ENCODE measurements at places on chromosomes 11 and 22. TPM values are rescaled to one million over a fixed set of nuclear protein-coding genes. Genes with fewer than 3 reads are reported as not detected.

- no peak for DNase-seq
Measured at GRCh38 chr11:2592559-2593392, 107.0 kb downstream of the KCNQ1OT1 start.

DNA sequence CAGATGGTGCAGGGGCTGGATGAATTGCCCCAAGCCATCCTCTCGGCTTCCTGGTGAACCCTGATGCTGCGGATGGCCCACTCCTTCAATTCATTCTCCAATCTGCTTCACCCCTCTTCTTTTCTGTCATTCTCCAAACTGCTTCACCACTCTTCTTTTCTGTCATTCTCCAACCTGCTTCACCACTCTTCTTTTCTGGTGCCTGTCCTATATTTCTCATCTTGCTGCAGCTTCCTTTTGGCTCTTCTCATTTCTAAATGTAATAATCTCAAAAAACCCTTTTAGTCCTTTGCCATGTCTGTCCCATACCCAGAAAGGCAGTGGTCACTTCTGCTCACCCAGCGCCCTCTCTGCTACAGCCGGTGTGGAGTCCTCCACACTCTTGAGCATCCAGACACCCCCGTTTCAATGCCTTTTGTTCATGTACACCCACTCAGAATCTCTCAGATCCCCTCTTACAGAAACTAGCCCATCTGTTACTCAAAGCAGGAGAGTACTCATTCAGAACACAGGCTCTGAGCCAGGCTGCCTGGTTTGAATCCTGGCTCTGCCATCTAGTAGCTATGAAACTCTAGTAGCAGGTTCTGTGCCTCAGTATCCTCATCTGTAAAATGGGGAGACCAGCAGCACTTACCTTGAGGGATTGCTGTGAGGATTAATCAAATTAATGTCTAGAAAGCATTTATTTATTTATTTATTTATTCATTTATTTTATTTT lies 14.9 kb downstream of the SERPIND1 start:
- no peak for DNase-seq

DNA sequence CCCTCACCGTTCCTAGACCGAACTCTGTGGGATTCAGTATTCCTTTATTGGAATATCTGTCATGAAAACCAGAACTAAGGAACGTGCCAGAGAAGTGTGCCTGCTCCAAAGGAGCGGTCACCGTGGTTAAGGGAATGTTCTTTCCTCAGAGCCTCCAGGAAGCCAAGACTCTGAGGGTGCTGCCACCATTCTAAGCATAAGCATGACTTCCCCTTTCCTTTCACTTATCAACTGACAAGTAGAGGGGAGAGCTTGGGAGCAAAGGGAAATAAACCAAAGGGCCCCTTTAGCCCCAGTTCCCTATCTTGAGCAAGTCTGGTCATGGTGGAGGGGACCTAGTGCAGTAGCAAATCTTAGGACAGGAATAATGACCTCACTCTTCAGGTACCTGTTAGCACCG lies 26.8 kb downstream of the CTR9 start:
- no peak for DNase-seq

DNA sequence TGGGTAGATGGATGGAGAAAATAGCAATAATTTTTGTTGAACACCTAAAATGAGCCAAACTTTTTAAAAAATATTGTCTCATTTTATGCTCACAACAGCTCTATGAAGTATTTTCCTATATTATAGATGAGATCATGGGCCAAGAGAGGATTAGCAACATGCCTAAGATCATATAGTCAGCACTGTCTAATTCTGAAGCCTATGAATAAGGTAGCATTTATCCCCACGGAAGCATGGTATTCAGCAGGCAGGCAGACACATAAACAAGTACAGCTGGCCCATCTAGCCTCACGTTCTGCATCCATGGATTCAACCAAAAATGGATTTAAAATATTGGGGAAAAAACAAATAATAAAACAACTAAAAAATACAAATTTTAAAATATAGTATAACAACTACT lies 21.9 kb upstream of the RAB30 start:
- DNase-seq: no peak

DNA sequence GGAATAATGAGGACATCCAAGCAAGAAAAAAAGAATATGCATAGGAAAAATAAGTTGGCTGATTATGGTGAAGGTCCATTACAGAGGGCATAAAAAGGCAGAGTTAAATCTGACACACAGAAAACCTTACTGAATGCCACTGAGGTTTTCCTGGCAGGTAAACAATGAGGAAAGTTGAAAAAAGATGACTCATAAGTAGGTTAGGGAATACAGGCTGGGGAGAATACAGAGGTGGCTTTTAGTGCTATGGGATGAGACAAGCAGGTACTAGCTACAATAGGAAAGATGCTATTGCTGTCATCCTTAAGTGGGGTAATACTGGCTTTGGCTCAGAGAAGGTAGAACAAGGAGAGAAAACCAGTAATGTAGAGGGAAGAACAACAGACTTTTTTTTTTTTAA lies 44.7 kb downstream of the CSTF3 start:
- no peak for DNase-seq

DNA sequence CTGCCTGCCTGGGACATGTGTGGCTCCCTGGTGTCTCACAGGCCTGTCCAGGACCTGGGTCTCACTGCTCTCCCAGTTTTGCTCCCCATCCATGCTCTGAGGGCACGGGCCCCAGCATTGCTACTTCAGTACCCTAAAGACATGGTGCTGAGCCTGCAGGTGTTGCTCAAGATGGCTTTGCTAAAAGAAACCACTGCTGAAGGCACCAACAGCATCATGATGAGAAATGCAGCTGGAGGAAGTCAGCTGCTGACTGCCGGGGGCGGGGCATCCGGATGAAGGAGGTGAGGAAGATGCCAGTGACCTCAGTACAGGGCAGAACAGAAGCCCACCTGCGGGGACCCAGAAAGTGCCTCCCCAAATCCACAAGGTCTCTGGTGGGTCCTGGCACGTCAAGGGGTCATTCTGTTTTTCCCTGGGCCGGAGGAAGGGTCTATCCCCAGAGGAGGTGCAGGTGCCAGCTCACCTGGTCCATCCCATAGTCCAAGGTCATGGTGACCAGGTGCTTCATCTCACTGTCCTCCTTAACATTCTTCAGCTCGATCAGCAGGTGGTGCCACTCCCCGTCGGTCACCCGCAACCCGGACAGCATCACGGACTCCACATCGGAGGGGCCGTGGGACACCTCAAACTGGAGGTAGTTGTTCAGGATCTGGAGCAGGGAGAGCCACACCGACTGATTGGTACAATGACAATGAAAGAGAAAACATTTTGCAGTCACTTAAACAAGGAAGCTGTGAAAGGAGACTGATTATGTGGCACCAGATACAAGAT lies 63.9 kb downstream of the TRMU start:
- DNase-seq: no peak

- peak; percentile 27 for DNase-seq
Measured at GRCh38 chr11:35662061-35662648, 420 bp upstream of the TRIM44 start.

- DNase-seq: peak; percentile 55
Measured at GRCh38 chr11:78414321-78415051, 3.1 kb downstream of the GAB2 start.

DNA sequence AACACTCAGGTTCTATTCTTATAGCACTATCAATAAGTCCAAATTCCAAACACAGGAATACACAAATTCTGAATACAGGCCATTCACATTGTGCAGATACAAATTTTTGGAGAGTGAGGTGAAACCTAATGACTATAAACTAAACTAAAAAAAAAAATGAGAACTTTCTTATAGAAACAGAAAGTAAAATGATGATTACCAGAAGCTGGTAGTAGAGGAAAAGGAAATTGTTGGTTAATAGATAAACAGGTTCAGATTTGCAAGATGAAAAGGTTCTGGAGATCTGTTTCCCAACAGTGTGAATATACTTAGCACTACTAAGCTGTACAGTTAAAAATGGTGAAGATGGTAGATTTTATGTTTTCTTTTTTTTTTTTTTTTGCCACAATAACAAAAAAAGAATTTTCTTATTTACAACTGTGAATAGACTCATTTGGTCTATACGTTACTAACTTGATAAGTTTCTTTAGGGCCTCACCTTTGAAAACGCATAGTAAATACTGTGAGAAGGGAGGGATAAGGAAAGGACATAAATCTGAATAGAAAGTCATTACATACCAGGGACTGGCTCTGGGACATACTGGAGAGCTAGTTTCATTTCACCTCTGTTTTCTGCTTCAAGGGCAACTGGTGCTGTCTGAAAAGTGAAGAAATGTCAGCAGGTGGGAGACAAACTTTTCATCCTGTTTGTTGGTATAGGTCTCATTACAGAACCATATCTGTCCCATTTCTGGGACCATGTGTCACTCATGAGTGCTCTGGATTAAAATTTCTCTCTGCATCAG lies 14.2 kb upstream of the CCDC89 start:
- DNase-seq: no peak

GRCh38 chr11:76649011-76649410 lies 21.5 kb downstream of the LRRC32 start:
- DNase-seq: no peak

DNA sequence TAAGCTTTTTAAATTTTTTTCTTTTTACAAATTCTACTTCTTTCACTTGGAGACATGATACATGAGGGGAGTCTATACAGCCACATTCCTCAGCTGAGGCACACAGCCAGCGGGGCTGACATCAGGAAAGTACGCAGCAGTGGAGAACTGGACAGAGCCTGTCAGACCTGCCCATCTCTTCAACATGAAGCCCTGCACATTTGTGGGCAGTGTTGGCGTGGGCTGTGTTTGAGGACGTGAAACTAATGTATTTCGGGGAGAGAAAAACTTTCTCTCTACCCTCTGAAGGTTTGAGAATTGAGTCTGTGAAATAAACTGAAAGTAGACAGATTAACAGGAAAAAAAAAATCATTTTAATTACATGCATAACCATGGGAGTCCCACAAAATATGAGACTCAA lies 84.8 kb upstream of the HTATIP2 start:
- no peak for DNase-seq

DNA sequence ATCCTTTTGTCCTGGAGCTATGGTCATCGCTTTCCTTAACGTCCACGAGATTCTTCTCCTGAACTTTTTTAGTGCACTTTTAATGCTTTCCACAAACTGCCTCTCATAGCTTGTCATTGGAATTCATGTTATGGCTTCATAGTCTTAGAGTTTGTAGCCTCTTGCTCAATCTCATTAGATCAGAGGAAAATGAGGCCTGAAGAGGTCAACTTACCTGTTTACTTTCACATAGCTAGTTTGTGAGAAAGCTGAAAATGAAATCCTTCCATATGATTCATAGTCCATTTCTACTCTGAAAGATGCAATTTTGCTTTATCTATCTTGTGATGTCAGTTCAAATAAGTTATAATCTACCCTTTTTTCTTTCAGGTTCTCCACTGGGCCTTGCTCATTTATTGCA lies 1747.2 kb upstream of the RAG2 start:
- DNase-seq: no peak

DNA sequence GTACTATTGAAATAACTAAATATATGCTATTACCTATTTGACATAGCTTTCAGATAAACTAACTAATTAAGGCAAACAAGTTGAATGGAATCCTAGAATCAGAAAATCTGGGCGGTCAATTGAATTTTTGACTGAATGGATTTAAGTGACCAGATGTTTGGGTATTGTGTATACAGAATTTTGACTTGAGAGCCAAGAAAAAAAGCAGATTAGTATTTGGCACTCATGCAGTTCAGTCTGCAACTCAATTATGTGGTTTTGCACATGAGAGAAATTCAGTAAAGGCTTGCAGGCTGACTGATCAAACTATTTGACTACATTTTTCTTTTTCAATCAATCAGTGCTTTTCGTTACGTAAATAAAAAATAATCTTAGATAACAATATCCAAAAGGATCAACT lies 254.8 kb downstream of the GUCY1A2 start:
- DNase-seq: no peak

- no peak for DNase-seq
Measured at GRCh38 chr11:11072067-11072466, 214.2 kb upstream of the ZBED5 start.

- no peak for DNase-seq
Measured at GRCh38 chr11:84097186-84097585, 811.0 kb upstream of the CCDC90B start.

GRCh38 chr22:28009272-28009827 lies 90.3 kb upstream of the PITPNB start:
- peak; percentile 77 for DNase-seq

GRCh38 chr11:105577641-105578040 lies 32.2 kb upstream of the GRIA4 start:
- peak; percentile 6 for DNase-seq

GRCh38 chr11:125883375-125883774 lies 4.1 kb upstream of the HYLS1 start:
- DNase-seq: peak; percentile 13

- no peak for DNase-seq
Measured at GRCh38 chr11:68118706-68119448, 2.3 kb downstream of the CHKA start.

DNA sequence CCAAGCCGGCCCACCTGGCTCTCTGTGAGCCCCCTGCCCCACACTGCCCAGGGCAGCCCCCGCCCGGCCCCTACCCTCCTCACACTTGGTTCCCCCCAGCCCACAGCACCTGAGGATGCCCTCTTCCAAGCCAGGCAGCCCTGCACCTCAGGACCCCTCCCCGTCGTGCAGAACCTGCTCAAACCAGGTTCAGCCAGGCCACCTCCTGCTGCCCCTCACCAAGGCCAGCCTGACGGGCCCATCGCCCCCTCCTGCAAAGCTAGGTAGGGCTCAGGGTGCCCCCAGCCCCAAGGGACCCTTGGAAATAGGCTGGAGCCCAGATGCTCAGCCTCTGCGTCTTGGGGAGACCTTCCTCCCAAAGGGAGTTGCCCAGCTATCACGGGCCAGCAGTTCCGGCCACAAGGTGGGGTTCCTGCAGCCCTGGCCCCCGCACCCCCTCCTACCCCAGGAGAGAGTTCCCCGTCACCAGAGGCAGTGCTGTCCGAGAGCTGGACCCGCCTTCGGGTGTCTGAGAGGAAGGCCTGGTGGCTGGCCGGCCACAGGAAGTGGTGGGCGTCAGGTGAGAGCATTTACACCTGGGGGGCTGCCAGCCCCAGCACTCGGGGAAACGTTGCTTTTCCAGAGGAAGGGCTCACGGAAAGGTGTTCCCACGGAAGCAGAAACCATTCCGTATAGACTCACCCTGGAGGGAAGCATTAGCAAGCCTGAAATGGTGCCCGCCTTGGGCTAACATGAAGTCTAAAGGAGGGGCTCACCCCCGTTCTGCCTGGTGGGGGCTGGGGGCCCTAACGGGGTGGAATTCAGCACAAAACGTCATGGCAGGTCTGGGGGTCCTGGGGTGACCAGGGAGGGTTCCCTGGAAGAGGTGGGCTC lies 3.2 kb upstream of the SYT8 start:
- DNase-seq: no peak

- no peak for DNase-seq
Measured at GRCh38 chr11:70324376-70325115, 54.1 kb downstream of the PPFIA1 start.

GRCh38 chr11:19675397-19675796 lies 37.2 kb upstream of the NAV2 start:
- no peak for DNase-seq

Gene APOA4
- total RNA-seq: not detected

Gene CD3D
- total RNA-seq: not detected

Gene LGALS12
- total RNA-seq: not detected

Gene FDXACB1
- total RNA-seq: 1.4 TPM

Gene MRGPRX4
- 0.51 TPM for total RNA-seq

Gene CD6
- not detected for total RNA-seq

Gene RAB36
- total RNA-seq: 0.77 TPM

Gene PKP3
- 0.38 TPM for total RNA-seq

Gene IL18
- total RNA-seq: not detected

Gene ZNF280B
- 0.38 TPM for total RNA-seq

Gene BIK
- 1.4 TPM for total RNA-seq

Gene DNAJB13
- total RNA-seq: 0.13 TPM

Gene MMP10
- 3.5 TPM for total RNA-seq

Measured in dermis microvascular lymphatic vessel endothelial cell (primary cell).